Activated T-cell treated with anti-CD3 and anti-CD28 coated beads, Interleukin-2, amount 50 U/mL, for 24 hours (primary cell): ENCODE measurements at places on chromosomes 3 and 15.

DNA sequence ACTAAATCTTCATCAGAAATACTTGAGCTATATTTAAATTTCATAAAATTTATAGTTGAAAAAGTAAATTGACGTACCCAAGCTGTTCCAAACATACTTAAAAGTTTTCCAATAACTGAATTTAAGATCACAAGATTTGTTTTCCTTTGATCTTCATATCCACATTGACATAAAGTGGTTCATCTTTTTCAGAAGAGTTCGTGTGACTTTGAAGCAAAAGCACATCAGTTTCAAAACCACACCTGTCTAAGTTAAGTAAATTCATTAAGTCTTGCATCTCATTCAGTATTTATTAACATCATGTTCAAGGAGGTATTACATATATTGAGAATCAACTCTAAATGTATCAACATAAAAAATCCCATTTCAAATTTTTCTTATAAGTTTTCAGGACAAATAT lies 79.5 kb downstream of the BFSP2 start:
- DNase-seq, result no peak

DNA sequence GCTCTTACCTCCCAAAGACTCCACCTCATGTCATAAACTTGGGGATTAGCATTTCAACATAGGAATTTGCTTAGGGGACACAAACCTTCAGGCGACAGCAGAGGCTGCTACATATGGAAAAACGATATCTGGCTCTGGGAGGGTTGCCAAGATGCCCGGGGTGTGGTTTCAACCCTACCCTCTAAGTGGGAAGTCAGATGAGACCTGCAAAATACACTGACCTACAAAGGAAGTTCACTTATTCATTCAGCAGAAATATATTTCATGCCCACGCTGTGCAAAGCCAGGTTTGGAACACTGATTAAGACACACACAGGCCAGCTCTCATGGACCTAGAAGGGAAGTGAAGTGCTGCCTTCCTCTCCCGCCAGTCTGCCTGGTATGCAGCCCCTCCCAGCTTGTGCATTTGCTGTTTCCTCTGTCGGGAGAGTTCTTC lies 239.3 kb downstream of the FEZF2 start:
- no peak for DNase-seq

GRCh38 chr15:71391421-71392088 lies 276.3 kb downstream of the THSD4 start:
- DNase-seq, result no peak

GRCh38 chr15:71495398-71495780 lies 315.0 kb upstream of the NR2E3 start:
- DNase-seq, result no peak

GRCh38 chr15:39300451-39301153 lies 280.3 kb upstream of the THBS1 start:
- no peak for DNase-seq
